ENCODE measurements at places on chromosomes 6 and 20.
A peak's percentile ranks its signal among the peaks of the same experiment; 100 is the strongest.

- DNase-seq: no peak
Observed at GRCh38 chr6:145047891-145048290, 687.4 kb downstream of the EPM2A start.

DNA sequence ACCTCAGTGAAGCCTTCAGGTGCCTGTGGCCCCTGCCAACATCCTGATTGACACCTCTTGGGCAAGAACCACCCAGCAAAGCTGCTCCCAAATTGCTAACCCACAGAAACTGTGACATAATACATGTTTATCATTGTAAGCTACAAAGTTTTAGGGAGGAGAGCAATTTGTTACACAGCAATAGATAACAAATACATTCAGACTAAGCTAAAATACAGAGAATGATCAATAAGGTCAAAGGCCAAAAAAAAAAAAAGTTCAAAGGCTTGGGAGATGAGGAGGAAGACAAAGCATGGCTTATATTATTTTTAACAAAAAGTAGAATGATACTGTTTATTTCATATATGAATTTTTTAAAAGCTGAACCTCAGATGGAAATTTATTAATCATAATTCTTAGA, 105.9 kb downstream of the ID4 start:
- no peak for DNase-seq

DNA sequence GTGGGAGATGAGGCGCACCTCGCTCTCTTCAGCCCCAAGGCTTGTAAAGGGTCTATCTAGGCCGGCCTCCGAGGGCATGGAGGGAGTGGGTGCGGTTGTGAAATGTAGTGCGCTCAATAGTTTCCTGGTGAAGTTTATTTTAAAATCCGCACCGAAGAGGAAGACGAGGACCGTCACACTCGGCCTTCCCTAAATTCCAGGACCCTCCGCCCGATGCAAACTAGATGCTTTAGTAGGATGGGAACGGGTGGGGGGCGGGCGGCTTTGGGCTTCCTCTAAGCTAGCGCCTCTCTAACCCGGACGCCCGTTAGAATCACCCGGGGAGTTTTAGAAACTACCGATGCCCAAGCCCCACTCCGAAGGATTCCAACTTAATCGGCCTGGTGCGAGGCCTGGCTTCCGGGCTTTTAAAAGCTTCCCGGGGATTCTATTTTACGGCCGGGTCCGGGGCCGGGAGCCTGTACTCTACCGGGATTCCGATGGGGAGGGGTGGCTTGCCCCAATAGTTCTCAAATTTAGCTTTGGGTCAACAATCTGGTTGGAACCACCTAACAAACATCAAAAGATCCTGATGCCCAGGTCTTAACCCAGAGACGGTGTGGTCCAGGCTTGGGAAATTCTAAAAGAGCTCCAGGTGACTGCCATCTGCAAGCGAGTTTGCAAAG, 548 bp upstream of the BCAS4 start:
- DNase-seq: no peak

- no peak for DNase-seq
Observed at GRCh38 chr6:93624408-93624807, 205.0 kb upstream of the EPHA7 start.

DNA sequence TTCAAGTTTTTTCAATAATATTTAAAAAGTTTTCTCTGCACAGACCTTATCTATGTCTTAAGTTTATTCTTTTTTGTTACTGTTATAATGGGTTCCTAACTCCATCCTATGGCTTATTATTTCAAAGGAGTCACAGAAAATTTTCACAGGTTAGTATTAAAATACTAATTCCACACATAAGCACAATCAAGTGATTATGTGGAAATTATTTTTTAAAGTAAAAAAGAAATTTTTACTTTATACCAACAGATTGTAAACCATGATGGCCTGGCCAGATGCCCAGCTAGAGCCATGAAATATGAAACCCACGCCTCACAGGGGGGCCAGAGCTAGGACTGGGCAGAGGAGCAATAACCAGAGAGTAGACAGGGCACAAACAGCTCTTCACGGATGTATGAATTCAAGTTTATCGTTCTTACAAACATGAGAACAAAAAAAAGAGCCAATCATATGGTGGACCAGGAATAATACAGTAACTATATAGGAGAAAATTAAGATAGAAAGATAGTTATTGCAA, 34.0 kb downstream of the NUDT3 start:
- no peak for DNase-seq

- DNase-seq: no peak
Observed at GRCh38 chr6:150142097-150142669, 661 bp upstream of the PPP1R14C start.

GRCh38 chr6:138592749-138593123, 93.4 kb upstream of the NHSL1 start:
- no peak for DNase-seq

GRCh38 chr6:85408039-85408438, 41.8 kb upstream of the NT5E start:
- DNase-seq: no peak

DNA sequence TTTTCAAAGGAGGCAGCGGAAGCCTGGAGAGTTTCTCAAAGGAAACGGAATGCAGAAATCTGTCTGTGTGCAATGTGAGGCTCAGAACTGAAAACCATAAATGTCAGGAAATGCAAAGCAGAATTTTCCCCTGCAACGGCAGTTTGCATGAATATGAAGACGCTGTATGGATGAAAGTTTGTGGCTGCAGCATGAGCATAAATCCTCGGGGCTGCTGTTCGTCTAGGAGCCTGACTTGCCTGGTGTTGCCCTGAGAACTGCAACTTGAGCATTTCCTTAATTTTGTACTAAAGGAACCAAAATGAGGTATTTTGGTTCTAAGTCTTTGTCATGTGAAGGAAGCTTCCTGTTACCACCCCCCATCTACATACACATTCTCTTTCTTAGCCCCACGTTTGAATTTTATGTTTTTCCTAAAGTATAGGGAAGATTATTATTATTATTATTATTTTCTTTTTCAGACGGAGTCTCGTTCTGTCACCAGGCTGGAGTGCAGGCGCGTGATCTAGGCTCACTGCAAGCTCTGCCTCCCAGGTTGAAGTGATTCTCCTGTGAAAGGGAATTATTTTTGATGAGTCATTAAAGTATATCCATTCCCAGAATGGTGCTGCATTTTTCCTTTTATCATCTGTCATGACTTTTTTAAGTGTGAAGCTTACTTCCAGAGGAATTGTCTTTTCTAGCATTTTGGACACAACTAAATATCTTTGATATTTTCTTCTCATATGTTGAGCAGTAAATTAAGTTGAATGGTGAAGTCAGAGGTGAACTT, 33.1 kb downstream of the MTHFD1L start:
- DNase-seq: no peak

- DNase-seq: no peak
Observed at GRCh38 chr6:169246445-169246844, 7.2 kb downstream of the THBS2 start.

DNA sequence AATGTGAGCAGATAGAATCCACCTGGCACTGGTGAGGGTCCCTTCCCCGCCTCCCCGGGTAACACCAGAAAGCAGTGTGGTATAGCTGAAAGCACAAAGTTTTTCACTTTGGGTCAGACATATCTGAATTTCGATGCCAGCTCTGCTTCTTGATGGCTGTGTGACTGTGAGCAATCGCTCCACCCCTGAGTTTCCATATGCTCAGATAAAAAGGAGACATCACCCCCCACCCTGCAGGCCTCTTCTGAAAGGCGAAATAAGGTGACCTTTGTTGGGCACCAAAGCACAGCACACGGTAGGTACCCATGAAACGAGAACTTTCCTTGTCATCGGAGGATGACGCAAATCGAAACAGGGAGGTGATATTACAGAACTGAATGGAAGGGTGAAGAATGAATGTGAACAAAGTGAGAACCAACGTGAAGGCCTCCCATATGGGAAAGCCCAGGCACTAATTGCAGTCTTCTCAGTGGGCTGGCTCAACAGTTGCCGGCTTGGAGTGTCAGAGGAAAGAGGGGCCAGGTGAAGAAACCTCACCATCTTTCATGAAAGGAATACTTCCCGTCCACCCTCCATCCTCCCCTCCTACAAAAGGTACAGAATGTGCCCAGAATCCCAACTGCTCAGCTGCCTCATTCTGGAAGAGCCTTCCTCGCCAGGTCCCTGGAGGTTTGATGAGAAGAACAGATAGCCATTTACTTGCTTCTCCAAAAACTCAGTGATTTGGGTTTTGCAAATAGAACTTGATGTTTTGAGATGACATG, 61.8 kb downstream of the NFATC2 start:
- DNase-seq: no peak

- DNase-seq: no peak
Observed at GRCh38 chr6:159608961-159609651, 83.9 kb downstream of the SOD2 start.

GRCh38 chr6:99378636-99379035, 15.4 kb downstream of the COQ3 start:
- no peak for DNase-seq

DNA sequence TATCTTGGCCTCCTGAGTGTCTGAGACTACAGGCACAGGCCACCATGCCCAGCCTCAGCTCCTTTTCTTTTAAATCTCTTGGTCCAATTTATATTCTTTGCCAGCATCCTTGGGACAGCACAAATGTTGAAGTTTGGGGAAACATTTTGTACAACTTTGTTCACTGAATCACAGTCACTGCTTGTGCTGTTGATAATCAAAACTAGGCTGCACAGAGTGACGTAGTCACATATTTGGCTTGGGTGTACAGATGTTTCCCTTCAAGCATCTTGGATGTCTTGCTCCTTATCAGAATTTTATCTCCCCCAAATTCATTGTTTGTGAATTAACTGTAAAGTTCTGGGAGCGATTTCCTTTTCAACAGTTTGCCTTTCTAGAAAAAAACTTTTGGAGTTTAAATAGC, 17.9 kb downstream of the CARMIL1 start:
- no peak for DNase-seq

- DNase-seq: no peak
Observed at GRCh38 chr6:47769982-47770381, 11.8 kb upstream of the OPN5 start.

- no peak for DNase-seq
Observed at GRCh38 chr6:119442776-119443184, 93.2 kb upstream of the MAN1A1 start.

DNA sequence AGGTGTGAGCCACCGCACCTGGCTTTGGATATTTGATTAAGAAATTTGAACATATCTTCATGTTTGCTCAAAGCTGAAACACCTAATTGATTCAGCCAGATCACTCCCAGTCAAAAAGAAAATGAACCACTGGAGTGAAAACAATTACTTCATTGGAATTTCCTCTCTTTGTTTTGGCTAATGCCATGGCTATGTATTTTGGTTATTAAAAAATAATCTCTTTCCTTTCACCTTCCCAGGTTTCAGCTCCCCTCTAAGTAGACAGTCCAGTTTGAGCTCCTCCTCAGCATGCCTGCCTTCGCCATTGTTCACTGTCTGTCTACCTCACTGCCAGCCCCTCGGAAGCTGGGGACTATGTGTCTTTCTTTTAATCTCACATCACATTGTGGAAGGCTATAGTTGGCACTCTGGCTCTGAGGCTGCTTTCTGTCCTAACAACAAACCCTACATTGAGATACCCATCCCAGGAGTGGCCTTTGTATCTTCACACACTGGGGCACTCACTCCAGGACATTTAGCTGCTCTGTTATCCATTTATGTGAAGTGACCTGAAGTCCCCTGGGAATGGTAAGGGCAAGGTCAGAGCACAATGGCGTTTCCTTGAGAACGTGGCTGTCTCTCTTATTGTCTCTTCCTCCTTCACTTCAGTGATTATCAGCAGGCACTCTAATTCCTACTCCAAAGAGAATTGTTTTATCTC, 764.0 kb upstream of the CITED2 start:
- DNase-seq: no peak

GRCh38 chr6:25017932-25018567, 82.3 kb upstream of the RIPOR2 start:
- DNase-seq: peak; percentile 66

DNA sequence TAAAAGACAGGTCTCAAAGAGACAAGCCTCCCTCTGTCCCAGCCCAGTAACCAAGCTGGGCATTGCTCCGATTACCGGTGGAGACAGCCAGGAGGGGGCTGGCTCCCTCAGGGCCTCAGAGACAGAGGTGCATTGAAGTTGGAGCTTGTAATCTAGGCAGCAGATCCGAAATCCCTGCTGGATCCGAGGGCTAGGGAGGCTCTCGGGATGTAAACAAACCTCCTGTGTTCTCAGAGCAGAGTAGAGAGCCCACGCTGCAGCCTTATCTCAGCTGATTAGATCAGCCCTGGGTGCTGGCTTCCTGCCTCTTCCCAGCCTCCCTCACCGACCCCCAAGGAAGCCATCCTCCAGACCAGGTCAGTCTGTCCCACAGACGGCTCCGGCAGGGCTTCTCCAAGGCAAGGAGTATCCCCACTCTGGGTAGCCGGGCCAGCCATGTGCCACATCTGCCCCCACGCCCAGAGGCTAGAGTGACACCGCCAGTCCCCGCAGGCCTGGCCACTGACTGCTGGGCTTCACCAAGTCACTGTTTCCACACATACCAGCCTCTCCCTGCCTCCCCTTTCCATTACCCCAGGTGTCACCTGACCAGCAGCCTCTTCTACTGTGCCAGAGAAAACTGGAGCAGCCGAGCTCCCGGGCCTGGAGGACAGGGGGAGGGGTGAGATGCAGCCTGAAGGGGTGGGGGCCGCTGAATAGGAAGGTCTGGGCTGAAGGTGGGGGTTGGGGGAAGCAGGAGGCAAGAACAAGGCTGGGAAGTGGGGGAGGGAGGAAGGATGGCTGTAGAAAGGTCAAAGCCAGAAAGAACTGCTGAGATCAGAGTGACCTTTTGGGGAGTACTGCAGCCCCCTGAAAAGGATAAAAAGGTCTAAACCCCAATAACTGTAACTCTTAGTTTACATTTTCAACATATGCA, 6.0 kb downstream of the SDC4 start:
- no peak for DNase-seq

DNA sequence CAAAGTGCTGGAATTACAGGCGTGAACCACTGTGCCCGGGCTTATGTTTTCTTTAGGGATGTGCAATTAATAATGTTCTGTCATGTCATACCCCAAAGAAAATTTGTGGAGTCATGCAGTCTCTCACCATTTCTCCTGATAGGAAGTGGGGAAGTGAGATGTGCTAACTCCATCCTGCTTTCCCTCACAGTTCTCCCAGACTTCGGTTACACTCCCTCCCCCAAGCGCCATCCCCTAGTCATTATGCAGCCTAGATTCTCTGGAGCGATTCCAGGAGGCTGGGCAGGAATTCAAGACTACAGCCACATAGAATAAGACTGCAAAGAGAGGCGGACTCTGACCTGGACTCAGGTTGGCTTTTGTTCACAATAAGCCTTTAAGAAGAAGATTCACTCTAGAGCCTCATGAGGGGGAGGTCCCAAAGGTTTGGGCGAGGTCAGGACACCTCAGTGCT, 271.4 kb downstream of the ALDH8A1 start:
- no peak for DNase-seq

DNA sequence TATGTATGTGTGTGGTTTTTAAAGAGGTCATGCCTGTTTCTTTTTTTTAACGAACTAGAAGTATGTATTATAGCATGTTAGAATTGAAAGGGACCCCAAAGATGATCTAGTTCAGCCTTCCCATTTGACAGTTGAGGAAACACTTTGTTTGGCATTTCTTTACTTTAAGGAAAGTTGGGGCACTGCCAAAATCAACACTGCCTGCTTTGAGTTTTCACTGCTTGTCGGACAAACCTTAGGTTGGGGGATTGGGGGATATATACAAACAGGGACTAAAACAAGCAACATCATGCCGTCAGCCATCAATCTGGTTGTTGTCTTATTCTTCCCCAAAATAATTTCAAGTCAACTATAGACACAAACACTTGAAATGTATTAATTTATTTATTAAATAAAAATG, 14.1 kb upstream of the CALHM6 start:
- DNase-seq: no peak

Measured in stimulated activated CD8-positive, alpha-beta memory T cell treated with anti-CD3 and anti-CD28 coated beads, Interleukin-4, amount 100 ng/mL, for 1 hour (primary cell).